GM23248 (cell line): ENCODE measurements at places on chromosomes 3 and 15.

- DNase-seq = peak; percentile 91
These were observed 106.4 kb upstream of the SLC2A2 start for GRCh38 chr3:171132873-171133272.

- DNase-seq = no peak
These were observed 93.0 kb upstream of the BOC start for GRCh38 chr3:113118336-113118735.

DNA sequence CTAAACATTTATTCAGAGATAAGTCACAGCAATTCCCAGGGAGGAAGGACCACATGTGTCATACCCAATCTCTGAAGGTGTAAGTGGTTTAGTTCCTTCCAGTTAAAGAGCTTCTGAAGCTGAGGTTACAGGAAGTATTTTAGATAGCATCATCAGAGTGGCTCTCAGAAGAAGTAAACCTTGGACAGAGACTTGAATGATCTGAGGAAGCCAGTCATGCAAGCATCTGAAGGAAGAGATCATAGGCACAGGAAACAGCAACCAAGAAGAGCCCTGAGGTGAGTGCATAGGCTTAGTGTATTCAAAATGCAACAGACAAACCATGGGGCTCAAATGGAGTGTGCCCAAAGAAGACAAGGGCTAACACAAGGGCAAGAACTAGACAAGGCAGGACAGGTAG is 210.3 kb downstream of the ULK4 start:
- DNase-seq = peak; percentile 0

DNA sequence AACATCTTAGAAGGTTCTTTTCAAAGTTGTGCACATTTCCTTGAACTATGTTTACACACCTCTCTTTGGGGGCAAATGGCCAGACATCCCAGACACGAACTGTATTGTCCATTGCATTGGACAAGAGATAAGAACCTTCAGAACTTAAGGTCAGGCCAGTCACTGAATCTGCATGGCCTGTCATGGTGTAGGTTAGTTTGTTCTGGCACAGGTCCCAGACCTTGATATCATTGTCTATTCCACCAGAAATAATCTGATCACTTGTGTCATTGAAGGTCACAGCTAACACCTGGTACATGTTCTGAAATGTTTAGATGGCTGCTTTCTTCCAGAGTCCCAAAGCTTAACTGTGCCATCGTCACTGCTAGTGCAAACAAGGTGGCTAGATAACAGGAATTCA is 55.7 kb downstream of the KCNAB1 start:
- DNase-seq = no peak

DNA sequence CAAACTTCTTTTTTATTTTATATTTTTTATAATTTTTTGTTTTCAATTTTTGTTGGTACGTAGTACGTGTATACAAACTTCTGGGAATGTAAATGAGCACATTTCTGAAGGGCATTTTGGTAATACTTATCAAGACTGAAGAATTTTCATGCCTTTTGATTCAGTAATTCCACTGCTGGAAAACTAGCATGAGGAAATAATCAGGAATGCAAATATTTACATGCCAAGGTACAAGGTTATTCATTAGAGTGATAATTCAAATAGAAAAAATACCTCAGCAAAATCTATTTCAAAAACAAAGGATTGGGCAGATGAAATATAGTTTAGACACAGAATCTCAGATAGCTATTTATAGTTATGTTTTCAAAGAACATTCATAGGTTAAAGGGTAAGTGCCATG is 128.7 kb downstream of the DMXL2 start:
- DNase-seq = peak; percentile 2

GRCh38 chr3:47850564-47851410 is 47.8 kb downstream of the DHX30 start:
- DNase-seq = no peak

- peak; percentile 10 for DNase-seq
These were observed 1078.9 kb downstream of the TUSC7 start for GRCh38 chr3:117788506-117788905.

DNA sequence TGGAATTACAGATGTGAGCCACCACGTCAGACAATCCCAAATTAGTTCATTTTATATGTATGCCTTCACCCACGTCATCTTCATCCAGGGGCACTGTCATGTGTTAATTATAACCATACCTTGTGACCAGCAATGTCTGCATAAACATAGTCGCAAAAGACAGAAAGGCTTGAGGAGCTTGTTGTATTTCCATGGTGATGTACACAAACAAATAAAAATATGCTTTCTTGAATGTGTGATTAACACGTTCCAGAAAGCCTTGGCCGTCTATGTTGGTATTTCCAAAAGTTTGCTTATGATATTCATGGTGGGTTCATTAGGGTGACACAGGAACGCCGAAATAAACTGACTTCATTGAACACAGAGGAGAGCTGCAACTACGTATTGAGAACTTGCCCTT is 524.7 kb upstream of the ZNF717 start:
- peak; percentile 49 for DNase-seq

DNA sequence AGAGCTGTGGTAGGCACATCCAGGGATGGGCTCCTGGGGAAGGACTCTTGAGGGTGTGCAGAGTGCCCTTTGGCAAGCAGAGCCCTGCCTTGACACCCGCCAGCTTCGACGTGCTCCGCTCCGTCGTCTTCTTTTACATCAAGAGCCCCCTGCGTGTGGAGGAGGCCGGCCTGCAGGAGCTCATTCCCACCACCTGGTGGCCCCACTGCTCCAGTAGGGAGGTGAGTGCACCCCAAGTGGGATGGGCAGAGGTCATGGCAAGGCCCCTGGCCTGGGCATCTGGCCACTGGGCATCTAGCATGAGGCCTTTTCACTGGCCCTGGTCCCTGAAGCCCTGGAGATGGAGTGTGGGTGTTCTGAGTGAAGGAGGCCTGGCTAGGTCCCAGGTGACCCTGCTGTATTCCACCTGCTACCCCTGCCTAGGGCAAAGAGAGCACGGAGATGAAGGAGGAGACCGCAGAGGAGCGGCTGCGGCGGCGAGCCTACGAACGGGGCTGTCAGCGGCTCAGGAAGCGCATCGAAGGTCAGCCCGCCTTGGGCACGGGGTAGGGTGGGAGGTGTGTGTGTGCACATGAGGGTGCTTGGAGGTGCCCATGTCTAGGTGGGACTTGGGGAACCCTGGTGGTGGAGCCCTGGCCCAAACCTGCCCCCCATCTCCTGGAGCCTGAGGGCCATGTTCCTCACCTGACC is 12.2 kb downstream of the RNF123 start:
- DNase-seq = peak; percentile 39

- no peak for DNase-seq
These were observed 10.7 kb downstream of the SLC33A1 start for GRCh38 chr3:155843569-155843968.

DNA sequence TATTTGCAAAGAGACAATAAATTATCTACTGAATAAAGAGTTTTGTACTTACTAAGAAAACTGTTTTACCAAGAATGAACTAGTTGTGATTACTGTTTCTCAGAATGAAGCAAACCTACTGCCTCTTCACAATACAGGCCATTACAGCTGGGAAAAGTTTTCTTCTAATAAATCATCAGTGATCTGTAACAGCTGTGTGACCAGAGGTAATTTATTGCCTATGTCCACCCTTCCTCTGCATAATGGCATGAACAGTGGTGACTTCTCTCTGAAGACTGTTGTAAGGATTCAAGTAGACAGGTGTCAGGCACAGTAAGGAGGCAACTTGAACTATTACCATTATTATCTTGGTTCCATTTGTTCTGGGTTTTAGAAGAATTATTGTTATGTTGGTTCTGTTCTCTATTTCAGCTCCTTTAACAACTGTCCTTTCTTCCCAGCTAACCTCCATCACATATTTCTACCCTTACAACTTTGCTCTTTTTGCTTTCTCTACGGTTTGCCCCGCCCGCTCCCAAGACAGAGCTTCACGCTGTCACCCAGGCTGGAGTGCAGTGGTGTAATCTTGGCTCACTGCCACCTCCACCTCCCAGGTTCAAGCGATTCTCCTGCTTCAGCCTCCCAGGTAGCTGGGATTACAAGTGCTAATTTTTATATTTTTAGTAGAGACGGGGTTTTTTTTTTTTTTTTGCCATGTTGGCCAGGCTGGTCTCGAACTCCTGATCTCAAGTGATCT is 51.5 kb downstream of the PRKAR2A start:
- no peak for DNase-seq

DNA sequence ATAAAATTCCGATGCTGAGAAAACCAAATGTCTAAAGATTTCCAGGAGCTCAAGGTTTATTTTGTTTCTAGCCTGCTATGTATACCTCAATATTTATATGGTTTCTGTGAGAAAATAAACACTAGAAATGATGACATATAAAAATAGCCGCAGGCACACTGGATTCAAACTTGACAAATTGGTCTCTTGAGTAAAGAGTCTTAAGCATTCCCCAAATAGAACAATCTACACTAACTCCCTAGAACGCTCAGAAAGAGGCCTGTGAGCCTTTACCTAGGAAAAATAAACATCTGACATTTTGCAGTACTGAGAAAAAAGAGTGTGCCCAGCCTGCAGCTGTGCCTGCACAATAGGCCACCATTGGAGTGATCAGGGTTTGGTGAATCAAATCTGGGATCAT is 75.2 kb downstream of the NEK10 start:
- DNase-seq = no peak

DNA sequence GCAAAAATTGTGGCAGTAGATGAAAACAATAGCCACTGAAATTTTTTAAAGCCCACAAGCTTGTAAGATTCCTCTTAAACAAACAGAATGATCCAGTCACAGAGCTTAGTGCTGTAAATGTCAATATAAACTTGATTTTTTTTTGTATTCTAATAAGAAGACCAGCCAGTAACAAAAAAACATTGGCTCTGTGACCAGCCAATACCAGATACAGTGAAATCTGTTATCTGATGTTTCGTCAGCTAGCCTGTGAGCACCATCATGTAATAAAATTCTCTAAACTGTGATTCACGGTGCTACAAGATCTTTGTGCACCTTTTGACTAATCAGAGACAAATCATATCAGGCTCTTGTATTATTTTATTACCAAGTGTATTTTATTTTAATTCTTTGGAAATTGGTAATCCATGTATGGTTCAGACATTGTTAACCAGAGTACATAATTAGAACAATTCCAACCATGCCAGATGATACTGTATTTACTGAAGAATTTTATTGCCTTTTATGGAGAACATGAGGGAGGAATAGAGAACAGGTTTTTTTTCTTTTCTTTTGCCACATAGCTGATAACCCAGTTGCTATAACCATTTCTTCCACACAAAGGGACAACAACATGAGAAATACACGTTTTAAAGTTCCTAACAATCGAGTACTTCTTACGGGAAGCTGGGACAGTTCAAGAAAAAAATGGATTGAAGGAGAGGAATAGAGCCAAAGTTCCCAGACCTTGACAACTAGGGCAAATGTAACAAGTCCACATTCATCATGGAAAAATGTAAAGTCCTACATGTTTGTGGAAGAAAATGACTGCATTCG is 71.9 kb downstream of the FILIP1L start:
- peak; percentile 91 for DNase-seq

DNA sequence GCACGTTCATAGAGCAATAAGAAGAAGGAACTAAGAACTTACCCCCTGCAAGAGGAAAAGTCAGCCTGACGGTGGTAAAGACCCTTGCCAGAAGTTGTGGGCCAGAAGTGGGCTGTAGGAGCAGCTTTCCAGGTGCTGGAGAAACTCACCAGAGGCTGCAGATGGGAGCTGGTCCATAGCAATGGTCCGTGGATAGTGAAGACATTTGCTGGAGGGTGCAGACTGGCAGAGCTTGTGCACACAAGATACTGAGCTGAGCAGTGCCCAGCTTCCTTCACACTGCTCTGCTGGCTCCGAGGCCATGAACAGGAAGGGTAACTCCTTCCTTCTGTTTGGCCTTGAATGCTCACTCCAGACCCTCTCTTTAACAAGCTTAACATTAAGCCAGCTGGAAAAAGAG is 149.8 kb upstream of the BNIP2 start:
- DNase-seq = no peak

DNA sequence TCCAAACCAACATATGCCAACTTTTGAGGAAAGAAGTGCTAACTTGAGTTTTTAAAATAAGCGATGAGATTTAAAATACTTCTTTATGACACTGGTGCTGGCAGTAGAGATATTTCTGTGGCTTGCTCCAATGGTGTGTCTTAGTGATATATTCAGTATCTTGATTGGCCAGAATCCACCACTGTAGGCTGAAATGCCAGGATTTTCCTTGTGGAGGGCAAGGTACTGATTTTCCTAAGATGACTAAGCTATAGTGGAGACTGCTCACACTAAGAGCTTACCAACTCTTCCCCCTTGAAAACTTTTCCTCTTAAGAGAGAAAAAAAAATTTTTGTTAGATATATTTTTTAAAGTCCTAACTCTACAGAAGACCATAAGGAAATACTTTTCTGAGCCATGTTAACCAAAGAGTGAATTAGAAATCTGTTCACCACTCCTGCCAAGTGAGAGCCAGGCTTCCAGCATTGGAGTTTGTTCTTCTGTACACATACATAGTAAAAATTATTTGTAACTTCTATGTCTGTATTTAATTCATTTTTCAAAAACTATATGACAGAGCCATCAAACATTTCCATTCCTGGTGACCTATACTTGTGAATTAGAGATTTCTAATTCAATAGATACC is 109.1 kb downstream of the PPP2R3A start:
- peak; percentile 65 for DNase-seq

- DNase-seq = peak; percentile 87
These were observed 528.8 kb upstream of the NAALADL2 start for GRCh38 chr3:174330303-174330702.

GRCh38 chr15:44735482-44736180 is 697 bp upstream of the TRIM69 start:
- peak; percentile 49 for DNase-seq

GRCh38 chr3:158434412-158435038 is 136.5 kb upstream of the MLF1 start:
- DNase-seq = peak; percentile 78

DNA sequence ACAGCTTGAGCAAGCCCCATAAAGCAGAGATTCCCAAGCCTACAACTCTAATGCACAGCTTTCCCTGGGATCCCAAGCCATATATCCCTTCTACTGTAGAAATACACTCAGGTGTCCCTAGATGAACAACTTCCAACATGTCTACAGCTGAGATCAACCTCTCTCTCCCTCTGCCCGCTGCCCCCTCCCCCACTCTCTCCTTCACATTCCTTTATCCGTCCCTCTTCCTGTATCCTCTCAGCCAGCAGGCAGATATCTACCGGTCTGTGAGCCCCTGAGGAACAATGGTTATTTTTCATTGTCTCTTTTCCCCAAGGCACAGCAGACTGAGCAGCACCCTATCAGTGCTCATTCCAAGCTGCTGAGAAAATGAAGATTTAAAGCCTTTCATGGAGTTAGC is 138.6 kb downstream of the SUCLG2 start:
- no peak for DNase-seq

GRCh38 chr15:66298803-66299251 is 5.5 kb downstream of the DIS3L start:
- DNase-seq = no peak

GRCh38 chr15:48592221-48592731 is 53.2 kb downstream of the FBN1 start:
- DNase-seq = peak; percentile 96
